ENCODE measurements at places on chromosomes 7 and 10.

DNA sequence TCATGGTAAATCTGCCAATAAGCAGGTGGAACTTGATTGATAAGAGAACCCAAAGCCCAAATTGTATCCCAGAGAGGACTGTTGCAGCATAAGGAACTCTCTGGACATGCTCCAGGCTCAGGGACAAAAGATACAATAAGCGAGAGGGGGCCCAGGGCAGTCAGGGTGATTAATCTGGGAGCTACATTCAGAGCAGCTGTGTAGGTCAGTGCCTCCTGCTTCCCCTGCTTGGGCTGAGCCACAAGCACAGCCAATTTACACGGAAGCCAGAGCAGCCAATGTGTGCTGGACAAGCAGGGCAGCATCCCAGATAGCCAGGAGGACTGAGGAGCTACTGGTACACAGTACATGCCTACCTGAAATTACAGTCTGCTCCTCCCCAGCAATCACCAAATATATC lies 24.2 kb downstream of the MYPN start:
- no peak for DNase-seq

- DNase-seq = no peak
Measured at GRCh38 chr10:60937784-60938654, 6.0 kb downstream of the RHOBTB1 start.

DNA sequence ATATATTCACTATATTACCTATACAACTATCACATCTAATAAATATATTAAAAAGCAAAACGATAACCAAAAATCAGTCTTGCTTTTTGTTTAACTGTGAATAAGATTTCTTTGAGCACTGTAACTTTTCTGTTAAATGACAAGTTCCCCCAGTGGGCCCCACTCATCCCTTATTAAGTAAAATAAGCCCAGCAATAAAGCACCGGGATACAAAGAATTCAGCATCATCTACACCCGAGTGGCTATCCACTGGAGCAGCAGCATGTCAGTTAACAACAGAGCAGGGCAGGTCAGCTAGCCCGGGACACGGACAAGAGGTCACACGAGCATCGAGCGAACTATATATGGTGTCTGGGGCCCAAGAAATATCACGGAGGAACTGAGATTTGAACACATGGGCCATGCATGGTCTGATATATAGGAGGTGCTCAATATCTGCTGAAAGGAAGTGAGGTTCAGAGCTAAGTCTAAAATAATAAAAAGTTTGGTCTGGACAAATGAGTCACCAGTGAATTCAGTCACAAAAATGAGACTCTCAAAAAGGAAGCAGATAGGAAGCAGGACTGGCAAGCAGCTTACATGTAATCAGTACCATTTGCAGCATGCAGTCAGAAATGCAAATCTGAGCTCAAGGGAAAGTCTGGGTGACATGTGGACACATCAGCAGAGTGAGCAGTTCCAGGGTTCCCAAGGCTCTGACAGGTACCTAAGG lies 4.1 kb downstream of the ERCC6 start:
- no peak for DNase-seq

DNA sequence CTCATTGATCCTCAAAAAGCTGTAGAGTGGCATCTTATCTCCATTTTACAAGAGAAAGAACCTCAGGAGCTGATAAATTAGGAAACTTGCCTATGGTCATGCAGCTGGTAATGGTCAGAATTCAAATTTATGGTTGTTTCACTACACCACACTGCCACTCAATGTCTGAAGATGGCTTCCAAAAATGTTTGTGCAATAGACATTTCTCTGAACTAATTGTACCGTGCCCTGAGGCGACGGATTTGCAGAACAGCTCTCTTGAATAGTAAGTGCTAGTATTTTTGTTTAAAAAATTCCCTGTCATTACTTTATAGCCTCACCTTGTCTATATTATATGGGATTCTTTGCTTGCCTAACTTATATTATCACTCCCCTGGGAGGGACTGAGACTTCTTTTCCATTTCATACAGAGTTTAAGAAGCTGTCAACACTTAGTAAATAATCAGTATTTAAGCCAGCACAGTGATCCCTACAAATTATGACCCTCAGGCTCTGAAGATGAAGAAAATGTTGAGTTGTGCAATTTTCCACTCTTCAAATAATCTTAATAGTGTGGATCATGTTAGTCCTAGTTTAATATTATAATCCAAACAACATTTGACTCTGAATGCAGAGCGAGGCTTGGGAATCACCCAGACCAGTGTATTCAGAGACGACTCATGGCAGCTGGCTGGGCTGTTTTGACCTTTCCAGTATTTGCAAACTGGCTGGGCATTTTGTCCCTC lies 346.6 kb downstream of the PTEN start:
- no peak for DNase-seq

GRCh38 chr7:27173956-27174873 lies at the start of gene HOXA10:
HOXA10 (minus strand) TSS chr7:27174320; CDS start chr7:27174306, 14 bp downstream.
- DNase-seq = no peak

DNA sequence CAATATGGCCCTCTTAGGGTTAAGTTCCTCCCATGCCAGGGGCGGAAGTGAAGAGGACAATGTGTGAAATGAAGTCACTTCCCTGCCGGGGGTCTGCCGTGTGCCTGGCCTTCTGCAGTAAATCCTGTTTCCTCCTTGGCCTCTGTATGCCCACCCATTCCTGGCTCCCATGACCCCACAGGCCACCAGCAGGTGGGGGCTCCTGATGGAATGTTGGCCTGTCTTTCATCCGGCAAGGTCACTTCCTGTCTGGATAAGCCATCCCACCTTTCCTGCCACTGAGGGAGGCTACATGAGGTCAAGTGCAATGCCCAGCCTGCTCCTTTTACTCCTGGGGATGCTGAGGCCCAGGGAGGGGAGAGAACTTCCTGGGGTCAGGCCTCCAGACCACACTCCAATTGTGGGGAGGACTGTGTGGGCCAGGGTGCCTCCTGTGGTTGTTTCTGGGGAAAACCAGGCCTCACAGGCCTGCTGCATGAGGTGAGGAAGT lies 22.3 kb downstream of the PALD1 start:
- no peak for DNase-seq

DNA sequence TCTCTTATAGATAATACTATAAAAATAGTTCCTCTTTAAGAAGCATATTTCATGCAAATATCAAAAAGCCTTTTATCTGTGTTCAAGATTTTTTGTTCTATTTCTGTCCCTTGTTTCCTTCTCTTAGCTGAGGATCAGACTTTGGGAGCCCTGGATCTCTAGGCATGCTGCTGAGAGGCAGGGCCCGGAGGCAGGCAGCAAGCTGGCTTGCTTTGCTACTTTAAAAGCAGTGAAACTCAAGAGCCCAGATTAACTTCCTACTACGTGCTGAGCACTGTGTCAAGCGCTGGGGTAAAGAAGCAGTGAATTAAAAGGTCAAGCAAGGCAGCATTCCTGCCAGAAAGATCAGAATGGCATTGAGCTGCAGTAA lies 31.0 kb upstream of the ARID5B start:
- DNase-seq = no peak

DNA sequence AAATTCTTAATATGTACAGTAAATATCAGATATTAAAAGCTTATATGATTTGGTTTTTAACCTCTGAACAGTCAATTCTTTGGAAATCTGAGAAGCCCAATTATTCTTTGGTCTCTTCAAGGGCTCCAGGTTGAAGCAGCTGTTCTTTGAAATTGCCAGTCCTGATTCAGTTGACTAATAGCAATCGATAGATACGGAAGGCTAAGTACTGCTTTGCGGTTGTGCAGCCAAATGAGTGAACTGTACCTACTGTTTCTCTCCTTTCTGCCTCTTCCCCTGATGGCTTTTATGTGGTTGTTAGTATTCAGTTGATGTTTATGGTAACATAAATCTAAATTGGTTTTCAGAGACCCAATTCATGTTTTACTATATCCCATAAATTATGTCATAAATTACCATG lies 103.1 kb upstream of the RPA3 start:
- DNase-seq = no peak

DNA sequence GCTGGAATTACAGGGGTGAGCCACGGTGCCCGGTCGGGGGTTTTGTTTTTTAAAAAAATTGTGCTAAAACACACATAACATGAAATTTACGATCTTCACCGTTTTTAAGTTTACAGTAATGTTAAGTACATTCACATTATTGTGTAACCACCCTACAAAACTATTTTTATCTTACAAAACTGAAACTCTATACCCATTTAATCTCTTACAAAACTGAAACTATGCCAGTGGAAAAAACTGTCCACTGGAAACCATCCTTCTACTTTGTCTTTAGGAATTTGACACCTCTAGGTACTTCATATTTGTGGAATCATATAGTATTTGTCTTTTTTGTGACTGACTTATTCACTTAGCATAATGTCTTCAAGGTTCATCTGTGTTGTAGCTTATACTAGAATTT lies 1.0 kb upstream of the PSMC2 start:
- DNase-seq = no peak

GRCh38 chr7:115526278-115526677 lies 504.3 kb downstream of the TFEC start:
- DNase-seq = no peak

- no peak for DNase-seq
Measured at GRCh38 chr10:114266521-114266920, 27.5 kb downstream of the VWA2 start.

DNA sequence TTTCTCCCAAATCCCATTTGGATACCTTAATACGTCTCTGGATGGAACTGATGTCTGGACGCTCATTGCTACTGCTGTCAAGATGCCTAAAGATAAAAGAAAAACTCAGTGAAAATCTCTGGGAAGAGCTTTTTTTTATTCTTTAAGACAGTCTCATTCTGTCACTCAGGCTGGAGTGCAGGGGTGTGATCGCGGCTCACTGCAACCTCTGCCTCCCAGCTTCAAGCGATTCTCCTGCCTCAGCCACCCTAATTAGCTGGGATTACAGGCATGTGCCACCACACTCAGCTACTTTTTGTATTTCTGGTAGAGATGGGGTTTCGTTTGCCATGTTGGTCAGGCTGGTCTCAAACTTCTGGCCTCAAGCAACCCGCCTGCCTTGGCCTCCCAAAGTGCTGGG lies 102.2 kb downstream of the NT5C2 start:
- DNase-seq = no peak

DNA sequence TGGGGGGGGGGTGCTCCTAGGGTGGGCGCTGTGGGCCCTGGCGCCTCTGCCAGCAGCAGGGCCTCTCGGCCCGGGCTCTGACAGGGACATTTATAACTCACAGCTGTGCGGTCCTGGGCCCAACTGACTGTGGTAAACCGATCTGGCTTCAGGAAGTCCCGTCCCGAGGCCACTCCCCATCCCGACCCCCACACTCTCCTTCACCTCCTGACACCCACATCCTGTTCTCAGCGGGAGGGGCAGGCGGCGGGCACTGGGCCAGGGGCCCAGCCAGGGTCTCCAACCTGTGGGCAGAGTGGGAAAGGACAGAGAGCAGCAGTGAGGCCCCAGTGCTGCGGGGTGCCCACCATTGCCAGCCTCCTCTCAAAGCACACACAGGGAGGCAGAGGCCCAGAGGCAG lies 69.1 kb downstream of the ZMIZ1 start:
- DNase-seq = no peak

DNA sequence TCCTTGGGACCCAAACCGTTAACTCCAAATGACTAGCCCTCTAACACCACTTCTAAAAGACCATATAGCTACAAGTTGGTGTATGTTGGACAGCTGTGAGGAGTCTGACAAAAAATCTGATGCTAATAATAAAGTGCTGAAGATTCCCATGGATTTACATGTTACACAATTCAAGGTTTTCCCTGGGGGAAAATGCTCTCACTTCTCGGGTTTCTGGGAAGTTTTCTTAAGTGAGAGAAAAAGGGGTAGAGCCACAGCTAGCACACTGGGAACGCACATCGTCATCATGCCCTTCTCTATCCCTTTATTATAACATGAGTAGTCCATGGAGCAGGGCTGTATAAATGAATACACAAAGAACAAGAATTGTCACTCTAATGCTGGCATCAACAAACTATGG lies 162.1 kb downstream of the CHCHD3 start:
- no peak for DNase-seq

- DNase-seq = no peak
Measured at GRCh38 chr7:153523320-153524015, 528.7 kb upstream of the DPP6 start.

DNA sequence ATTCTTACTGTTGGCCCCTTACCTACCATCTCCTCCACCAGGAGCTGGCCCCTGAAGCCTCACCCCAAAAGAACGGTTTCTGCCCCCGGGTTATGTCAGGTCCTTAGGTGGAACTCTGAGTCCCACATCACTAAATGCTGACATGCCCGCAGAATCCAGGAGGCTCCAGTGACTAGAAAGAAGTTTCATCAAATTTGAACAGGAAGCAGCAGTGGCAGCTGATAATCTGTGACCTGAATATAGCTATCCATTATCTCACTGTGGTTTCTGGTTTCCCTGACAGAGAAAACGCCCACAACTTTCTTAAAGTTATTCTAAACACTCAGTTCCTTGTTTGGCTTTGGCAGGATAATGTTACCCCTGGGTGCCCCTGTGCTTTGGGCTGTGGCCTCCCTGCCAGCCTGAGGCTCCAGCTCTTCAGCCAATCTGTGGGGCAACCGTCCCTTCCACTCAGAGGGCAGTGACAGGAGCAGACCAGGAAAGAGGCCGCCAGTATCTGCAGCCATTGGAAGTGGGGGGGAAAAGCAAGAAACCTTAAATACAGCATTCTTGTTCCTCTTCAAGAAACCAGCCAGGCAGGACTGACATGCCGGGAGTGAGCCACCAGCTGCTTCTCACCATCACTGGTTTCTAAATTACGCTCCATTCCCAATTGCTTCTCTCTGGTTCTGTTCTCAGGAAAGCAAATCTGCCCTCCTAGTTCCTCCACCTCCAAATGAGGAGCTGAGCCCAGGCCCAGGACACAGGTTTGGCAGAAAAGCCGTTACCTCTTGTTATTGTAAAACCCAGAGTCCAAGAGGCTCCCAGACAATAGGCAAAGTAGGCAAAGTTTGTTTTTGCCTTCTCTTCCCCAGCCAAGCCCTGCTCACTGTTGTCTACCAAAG lies 41.2 kb upstream of the VCL start:
- no peak for DNase-seq
